CD4-positive, alpha-beta T cell treated with Interleukin-1 beta for 1 hour (primary cell): ENCODE measurements at places on chromosomes 3 and 15.

GRCh38 chr3:171781711-171782127, 28.6 kb downstream of the PLD1 start:
- DNase-seq, result no peak

GRCh38 chr3:132432639-132433038, 15.3 kb downstream of the DNAJC13 start:
- DNase-seq, result peak; percentile 11

- DNase-seq, result no peak
Observed at GRCh38 chr3:101009386-101009785, 16.2 kb upstream of the ABI3BP start.

DNA sequence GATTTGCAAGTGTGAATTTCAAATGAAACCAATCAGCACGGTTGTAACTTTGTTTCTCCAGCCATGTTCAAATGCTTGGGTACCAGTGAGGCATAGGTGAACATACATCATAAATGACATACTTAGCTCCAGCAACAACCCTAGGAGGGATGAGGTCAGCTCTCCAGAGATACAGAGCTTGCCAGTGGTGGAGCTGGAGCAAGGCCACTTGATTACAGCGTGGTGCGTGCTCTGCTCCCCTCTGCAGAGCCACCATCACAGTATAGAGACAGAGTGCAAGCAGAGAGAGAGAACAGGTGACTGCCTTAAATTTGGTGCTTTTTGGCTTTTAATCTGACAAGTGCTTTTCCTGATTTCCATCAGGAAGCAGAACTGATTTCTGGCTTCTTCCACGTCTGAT, 275.1 kb downstream of the PDZRN3 start:
- no peak for DNase-seq

- no peak for DNase-seq
Observed at GRCh38 chr3:185508335-185508991, 9.6 kb upstream of the TMEM41A start.

GRCh38 chr3:171778493-171778892, 31.8 kb downstream of the PLD1 start:
- DNase-seq, result no peak

- no peak for DNase-seq
Observed at GRCh38 chr15:40438712-40439111, 2.0 kb upstream of the BAHD1 start.

- no peak for DNase-seq
Observed at GRCh38 chr3:105927741-105928140, 58.9 kb upstream of the CBLB start.

GRCh38 chr3:172191629-172192028, 152.3 kb downstream of the FNDC3B start:
- no peak for DNase-seq

DNA sequence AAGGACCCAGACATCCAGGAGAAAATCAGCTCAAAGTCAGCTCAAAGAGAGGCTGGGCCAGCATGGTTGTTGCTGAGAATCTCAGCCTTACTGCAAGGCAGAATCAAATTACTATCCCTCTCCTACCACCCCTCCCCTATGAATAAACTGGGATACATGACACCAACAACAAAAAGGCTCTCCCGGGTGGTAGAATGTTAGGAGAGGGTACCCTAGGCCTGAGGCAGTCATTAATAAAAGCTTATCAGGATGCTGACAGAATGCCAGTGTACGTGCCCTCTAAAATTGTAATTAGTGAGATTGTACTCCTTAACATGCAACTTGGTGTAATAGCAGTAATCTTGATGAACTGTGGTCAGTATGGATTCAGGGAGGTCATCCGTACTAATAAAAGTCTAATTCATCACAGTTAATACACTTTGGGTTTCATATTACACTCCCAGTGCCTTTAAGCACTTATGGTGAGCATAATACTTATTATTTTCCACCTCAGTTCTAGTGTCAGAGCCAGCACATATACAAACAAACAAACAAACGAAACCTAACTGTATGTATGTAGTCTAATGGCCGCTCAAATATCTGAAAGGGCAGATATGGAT, 76.5 kb downstream of the B3GALNT1 start:
- DNase-seq, result no peak

- DNase-seq, result no peak
Observed at GRCh38 chr3:50410608-50411139, 51.4 kb upstream of the TMEM115 start.

GRCh38 chr15:91857772-91858171, 4.3 kb downstream of the SLCO3A1 start:
- peak; percentile 47 for DNase-seq

GRCh38 chr3:74267131-74267530, 347.3 kb downstream of the CNTN3 start:
- DNase-seq, result no peak

DNA sequence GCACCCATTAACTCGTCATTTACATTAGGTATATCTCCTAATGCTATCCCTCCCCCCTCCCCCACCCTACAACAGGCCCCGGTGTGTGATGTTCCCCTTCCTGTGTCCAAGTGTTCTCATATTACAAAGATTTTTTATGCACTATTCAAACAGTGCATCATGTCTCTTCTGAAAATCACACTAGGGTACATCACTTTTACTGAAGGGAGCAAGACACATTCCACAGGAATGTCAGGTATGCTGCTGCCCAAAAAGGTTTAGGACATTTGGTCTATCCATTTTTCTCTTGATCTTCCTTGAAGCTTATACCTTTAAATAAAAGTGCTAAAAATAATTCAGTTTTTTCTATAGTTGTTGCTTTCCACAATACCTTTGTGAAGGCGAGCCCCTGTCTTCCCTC, 9.2 kb upstream of the EPHA3 start:
- no peak for DNase-seq

- no peak for DNase-seq
Observed at GRCh38 chr15:97729270-97729669, 231.2 kb upstream of the ARRDC4 start.

DNA sequence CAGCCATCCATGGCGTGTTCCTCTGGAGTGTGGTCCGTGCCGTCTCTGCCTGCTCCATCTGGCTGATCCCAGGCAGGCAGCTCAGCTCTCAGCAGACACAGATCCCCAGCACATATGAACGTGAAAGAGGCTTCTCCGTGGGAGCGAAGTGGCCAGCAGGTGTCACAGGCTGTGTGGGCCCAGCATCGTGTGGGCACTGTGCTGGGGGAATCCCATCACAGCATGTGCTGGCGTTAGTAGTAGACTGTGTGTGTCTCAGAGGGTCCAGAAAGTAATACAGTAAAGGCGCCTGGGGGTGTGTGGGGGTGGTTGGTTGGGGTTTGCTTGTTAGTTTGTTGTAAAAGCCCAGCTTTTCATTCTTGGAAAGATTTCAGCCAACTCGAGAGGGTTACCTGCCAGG, 147.6 kb downstream of the IGF1R start:
- DNase-seq, result no peak

- no peak for DNase-seq
Observed at GRCh38 chr15:26632500-26632899, 140.4 kb downstream of the GABRB3 start.

GRCh38 chr15:69763831-69764230, 311.2 kb downstream of the RPLP1 start:
- DNase-seq, result no peak

GRCh38 chr15:55993804-55994560, 570 bp upstream of the NEDD4 start:
- no peak for DNase-seq

- DNase-seq, result no peak
Observed at GRCh38 chr3:106215047-106215446, 346.2 kb upstream of the CBLB start.

DNA sequence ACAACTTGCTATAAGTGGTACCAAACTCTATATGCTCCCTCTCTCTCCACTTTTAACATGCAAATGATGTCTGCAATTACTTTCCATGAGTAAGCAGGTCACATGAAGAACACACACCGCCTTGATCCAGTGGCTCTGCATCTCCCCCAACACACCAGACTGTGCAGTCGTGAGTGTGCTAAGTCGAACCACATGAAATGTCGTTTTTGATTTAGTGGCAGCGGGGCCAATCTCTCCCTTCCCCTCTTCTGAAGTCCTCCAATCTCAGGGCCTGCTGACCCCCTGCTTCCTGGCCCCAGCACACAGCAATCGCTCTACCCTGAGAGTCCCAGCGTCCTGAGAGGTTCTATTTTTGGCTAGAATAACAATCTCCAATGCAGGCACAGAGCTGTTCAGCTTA, 312.5 kb downstream of the SHQ1 start:
- no peak for DNase-seq

DNA sequence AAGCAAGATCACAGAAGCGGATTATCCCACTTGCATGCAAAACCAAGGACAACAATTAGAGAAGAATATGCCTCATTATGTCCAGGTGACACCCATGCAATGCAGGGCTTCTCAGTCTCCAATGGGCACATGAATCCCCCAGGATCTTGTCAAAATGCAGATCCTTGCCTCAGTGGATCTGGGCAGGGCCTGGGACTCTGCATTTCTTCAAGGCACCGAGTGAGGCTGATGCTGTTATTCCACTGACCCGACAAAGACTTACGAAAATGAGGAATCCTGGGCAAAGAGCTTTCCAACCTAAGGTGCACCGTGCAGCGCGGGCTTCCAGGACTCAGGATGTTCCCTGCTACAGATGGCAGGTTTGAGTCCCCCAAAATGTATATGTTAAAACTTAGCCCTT, 99.2 kb downstream of the ATP10A start:
- DNase-seq, result no peak

DNA sequence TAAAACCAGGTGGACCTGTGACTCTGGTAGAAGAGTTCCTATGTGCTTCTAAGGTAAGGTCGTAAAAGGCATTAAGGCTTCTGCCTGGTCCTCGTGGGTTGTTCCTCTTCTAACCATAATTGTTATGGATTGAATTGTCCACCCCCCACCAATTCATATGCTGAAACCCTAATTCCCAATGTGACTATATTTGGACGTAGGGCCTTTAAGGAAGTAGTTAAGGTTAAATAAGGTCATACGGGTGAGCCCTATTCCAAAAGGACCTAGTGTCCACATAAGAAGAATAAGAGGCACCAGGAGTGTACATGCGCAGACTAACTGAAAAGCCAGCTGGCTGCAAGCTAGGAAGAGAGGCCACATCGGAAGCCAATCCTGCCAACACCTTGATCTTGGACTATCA, 1.9 kb downstream of the ADPGK start:
- no peak for DNase-seq

DNA sequence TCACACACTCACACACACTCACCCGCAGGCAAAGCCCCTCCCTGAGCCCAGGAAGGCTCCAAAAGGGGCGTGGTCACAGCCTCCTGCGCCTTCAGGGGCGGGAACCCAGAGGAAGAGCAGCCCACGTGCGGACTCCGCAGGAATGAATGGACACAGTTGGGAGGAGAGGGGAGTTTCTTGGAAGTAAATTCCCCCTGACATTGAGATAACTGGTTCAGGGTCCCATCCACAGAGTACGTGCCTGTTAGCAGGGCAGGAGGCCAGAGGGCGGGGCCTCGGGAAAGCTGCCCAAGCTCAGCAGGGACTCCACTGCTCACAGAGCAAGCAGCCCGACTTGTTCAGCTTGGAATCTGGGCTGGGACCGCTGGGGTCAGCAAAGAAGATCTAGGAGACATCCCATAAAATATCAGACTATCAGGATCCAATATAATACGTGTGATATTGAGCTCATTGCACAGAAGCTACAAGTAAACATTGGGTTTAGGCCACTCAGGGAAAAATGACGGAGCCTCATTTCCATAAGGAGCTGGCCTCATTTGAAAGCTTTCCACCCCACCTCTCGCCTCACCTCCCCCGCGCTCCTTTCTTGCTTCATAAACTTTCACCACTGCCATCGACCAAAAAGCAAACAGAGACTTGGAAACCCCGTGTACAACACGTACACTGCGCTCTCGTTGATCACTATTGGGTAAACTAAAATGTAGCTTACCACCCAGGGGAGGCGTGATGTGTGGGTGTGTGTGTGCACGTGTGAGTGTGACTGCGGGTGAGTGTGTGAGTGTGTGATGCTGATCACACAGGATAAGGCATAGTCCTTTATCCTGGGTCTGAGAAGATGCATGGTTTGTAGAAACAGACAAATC, 36.0 kb downstream of the TM2D3 start:
- DNase-seq, result no peak

GRCh38 chr3:107412376-107412775, 35.1 kb downstream of the CCDC54 start:
- no peak for DNase-seq

GRCh38 chr15:72033711-72034110, 84.2 kb downstream of the MYO9A start:
- no peak for DNase-seq

DNA sequence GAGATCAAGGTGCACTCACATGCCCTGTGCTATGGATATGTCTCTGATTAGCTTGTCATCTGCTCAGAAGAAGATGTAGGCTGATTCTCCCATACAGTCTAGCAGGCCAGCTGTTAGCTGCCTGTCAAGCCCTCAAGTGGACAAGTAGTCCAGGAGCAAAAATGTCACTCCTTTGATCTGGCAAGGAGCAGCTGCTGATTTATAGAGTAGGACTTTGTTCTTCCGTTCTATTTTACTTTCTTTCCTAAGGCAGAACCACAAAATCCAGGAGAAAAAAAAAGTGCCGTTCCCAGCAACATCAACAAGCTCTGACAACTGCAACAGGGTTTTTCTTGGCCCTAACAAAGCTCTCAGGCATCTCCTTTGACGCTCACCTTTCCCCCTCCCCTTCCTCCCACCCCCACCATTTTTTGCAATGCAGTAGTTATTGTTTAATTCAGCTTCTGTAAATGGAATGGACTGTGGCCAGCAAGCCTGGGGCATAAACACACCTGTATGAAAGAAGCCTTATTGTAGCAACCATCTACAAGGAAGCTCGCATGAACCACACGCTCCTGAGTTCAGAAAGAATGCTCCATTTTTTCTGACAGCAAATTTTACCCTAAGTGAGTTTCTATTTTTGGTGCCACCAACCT, 196.3 kb downstream of the MEIS2 start:
- no peak for DNase-seq

GRCh38 chr3:73294537-73294936, 233.1 kb downstream of the EBLN2 start:
- no peak for DNase-seq

- DNase-seq, result no peak
Observed at GRCh38 chr3:131390331-131390730, 8.8 kb downstream of the NUDT16 start.

- no peak for DNase-seq
Observed at GRCh38 chr3:31613654-31614053, 80.9 kb downstream of the STT3B start.

- no peak for DNase-seq
Observed at GRCh38 chr15:100235030-100235617, 106.7 kb downstream of the ADAMTS17 start.

- DNase-seq, result no peak
Observed at GRCh38 chr3:52388348-52388821, 56.5 kb downstream of the SEMA3G start.

DNA sequence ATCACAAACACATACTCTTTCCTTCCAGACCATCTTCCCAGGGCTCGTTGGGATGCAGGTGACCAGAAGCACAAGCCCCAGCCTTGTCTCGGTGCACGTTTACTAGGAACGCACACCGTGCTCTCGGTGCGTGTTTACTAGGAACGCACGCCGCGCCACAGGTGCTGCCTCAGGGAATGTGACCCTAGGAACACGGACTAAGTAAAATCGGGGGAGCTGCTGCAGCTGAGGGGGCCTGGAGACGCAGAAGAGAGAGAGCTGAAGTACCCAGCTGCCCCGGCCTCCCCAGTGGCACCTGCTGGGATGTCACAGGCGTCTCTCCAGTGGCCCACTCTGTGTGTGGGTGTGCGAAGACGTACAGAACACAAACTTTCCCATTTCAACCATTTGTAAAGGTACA, 91.0 kb upstream of the SNRPA1 start:
- no peak for DNase-seq
